ENCODE measurements at places on chromosomes 1 and 21. TPM values are rescaled to one million over a fixed set of nuclear protein-coding genes. Genes with fewer than 3 reads are reported as not detected.

Gene GDAP2
- total RNA-seq = 29.0 TPM

- no peaks in the 10 kb centered on the region for H3K36me3 ChIP-seq
- H3K4me3 ChIP-seq = no peak overlapping the region
- DNase-seq = no peak
- no peak overlapping the region for H3K27ac ChIP-seq
These were observed 295.9 kb downstream of the TPR start for GRCh38 chr1:186079084-186079684.

DNA sequence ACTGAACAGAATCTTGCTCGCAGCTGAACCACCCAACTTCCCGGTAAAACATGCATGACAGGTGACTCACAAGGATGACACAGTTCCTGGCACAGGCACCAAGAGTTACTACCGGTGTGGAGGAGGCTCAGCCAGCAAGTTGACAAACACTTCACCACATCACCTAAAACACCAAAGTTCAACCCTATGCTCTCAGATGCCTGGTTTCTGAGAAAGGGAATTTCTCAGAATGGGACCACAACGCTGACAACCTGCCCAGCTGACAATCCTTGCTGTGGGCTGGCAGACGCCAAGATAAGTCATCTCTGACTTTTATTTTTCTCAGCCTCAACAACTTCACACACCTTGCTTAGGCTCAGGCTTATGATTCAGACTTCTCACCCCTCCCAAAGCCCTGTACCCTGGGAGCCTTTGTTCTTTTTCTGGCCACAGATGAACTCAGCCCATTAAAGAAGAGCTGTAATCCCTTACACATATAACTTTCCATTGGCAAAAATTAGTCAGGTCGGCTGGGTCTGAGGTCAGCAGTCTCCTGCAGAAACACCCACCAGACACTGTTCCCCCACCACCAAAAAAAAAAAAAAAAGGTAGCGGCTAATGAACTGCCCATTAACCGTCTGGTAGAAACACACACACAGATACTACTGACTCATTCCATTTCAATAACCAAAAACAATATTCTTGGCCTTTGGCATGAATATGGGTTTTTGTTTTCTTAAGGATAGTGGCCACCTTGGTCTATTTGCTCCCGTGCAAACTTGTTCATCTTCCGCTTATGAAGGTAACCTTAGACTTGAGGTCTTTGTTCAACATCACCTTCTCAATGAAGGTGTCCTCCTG, 10.8 kb upstream of the TIAM1 start:
- H3K27me3 ChIP-seq = peaks cover 2% of the 10 kb centered on the region
- peak overlapping the region; percentile 77 for H3K27ac ChIP-seq
- peaks cover 14% of the 10 kb centered on the region for H3K4me1 ChIP-seq
- peak; percentile 85 for DNase-seq

DNA sequence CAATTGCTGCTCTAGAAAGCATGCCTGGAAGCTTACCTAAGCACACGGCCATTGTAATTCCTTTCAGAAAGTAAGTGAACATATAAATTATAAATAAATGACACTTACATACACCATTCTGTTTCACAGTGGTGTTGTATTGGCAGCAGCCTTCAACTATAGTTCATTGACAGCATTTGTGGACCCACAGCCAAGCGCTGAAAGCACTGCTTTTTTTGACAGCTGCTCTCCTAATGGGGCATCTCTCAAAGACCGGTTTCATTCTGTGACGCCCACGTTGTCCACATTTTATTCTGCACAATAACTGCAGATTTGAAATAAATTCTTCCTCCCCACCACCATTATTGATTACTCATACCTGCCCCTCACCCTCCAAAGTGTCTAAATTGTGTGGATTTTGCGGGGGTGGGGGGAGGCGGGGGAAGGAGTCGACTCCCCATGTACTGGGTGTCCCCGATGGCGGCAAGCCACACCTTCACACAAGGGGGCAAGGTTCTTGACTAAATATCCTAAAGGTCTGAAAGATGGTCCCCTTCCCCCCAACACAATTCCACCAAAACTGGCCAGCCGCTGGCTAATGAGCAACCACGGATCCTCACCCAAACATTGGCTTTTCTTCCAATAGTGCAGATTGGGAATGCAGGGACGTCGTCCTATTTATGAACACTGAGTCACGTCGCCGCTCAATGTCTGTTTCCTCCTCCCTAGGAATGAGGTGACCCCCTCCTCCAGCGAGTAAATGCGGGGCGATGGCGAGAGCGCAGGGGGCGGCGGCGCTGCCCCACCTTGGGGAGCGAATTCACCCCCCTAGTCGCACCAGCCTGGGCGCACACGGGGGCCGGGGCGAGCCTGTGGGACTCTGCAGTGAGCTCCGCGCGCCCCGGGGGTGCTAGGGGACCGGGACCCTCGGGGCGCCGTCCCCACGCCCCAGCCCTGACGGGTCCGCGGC, 960 bp downstream of the RCAN1 start:
- peak overlapping the region; percentile 57 for H3K27ac ChIP-seq
- H3K4me1 ChIP-seq = peaks cover 30% of the 10 kb centered on the region
- H3K27me3 ChIP-seq = peaks cover 5% of the 10 kb centered on the region
- DNase-seq = no peak
- H3K4me3 ChIP-seq = peak overlapping the region; percentile 85

DNA sequence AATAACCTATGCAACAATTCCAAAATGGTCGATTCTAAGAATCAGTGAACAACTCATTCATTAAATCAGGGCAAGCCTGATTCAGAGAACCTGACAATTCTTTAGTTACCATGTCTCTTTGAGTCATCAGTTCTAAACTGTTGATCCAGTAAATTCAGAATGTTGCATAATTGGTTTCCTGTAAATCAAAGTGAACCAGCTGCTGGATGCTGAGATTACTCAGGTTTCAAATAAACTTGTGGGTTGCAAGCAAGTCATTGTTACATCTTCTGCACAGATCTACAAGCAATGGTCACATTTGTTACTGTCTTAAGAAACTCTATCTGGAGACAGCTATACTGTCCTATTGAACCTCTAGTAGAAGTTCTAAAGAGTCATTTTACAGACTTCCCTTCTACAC, 16.5 kb downstream of the PLA2G2D start:
- no peak overlapping the region for H3K27ac ChIP-seq
- no peaks in the 10 kb centered on the region for H3K4me1 ChIP-seq
- DNase-seq = no peak

DNA sequence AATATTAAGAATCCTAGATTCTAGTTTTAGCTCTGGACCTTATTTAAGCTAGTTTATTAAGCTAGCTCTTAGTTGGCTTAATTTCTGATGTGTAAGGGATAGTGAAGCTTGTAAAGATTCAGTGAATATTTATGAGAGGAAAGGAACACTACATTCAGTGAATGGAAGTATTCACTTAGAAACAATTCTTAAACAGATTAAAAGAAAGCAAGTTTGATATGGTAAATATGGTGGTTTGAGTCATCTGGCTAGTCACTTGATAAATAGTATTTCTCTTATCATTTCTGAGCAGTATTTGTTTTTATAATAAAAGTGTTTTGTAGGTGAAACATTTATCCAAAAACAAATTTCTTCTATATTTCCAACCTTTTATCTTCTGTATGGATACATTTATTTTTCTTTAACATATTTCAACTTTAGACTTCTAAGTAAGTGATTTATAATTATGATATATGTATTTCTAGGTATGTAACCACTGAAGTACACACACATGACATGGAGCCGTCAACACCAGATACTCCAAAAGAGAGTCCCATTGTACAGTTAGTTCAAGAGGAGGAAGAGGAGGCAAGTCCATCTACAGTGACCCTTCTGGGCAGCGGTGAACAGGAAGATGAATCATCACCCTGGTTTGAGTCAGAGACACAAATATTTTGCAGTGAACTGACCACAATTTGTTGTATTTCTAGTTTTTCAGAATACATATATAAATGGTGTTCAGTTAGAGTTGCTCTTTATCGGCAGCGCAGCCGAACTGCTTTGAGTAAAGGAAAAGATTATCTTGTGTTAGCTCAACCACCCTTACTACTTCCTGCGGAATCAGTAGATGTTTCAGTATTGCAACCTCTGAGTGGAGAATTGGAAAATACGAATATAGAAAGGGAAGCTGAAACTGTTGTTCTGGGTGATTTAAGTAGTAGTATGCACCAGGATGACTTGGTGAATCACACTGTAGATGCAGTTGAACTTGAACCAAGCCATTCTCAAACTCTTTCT, 55.6 kb downstream of the SUCO start:
- no peak for DNase-seq
- peak overlapping the region; percentile 83 for H3K27ac ChIP-seq
- peaks cover 48% of the 10 kb centered on the region for H3K36me3 ChIP-seq
- peak overlapping the region; percentile 32 for H3K4me3 ChIP-seq
- peaks cover 20% of the 10 kb centered on the region for H3K4me1 ChIP-seq
- no peaks in the 10 kb centered on the region for H3K27me3 ChIP-seq

GRCh38 chr1:9909234-9910046, 629 bp downstream of the CTNNBIP1 start:
- peak overlapping the region; percentile 91 for H3K4me3 ChIP-seq
- peak overlapping the region; percentile 85 for H3K27ac ChIP-seq
- DNase-seq = peak; percentile 14
- no peaks in the 10 kb centered on the region for H3K36me3 ChIP-seq

Gene CELA2B
- total RNA-seq = not detected

DNA sequence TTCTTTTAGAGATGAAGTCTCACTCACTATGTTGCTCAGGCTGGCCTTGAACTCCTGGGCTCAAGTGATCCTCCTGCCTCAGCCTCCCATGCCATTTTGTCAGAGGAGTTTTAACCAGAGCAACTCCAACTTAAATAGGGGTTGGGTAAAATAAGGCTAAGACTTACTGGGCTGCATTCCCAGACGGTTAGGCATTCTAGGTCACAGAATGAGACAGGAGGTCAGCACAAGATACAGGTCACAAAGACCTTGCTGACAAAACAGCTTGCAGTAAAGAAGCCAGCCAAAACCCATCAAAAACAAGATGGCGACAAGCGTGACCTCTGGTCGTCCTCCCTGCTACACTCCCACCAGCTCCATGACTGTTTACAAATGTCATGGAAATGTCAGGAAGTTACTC, 5.7 kb upstream of the DNAH14 start:
- no peak overlapping the region for H3K27ac ChIP-seq
- no peak for DNase-seq
- H3K4me1 ChIP-seq = no peaks in the 10 kb centered on the region
- H3K4me3 ChIP-seq = no peak overlapping the region

DNA sequence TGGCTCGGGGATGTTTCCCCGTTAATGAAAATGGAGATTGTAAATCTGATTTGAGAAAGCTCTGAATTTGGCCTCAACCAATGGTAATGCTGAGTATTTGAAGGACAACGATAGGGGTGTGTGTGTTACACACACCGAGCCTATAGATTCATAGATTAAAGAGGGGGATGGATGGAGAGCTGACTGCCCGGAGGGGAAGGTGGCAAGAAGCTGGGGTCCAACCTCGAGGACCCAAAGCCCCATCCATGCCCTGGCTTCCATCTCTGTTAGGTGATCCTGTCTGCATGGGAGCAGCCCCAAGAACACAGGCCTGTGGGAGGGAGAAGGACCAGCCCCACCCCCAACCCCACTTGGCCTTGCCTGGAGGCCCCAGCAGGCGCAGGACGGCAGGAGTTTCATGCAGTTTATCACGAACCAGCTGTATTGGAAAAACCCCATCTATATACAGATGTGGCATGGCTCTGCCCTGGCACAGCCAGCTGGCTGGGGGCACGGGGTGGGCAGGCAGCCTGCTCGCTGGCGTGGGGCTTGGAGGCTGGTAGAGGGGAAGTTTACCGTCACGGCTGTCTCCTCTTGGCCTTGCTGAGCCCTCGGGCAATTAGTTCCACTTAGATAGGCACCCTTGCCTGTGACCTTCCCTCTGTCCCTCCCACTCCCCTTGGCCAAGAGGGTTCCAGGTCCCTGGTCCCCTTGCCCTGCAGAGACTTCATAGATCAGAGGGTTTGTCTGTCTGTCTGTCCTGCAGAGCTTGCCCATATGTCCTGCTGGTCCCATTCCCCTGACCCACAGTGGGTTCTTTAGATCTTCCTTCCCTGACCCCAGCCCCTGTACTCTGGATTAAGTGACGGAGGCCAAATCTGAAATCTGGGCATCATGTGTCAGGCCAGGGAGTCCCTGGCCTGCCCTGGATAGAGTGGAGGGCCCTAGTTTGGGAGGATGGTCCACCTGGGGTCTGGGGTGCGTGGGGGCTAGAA, 3.0 kb downstream of the HSPB7 start:
- H3K36me3 ChIP-seq = no peaks in the 10 kb centered on the region
- H3K27ac ChIP-seq = no peak overlapping the region
- H3K4me1 ChIP-seq = peaks cover 17% of the 10 kb centered on the region
- H3K27me3 ChIP-seq = peaks cover 4% of the 10 kb centered on the region
- DNase-seq = no peak

Gene EPHA8
- not detected for total RNA-seq

DNA sequence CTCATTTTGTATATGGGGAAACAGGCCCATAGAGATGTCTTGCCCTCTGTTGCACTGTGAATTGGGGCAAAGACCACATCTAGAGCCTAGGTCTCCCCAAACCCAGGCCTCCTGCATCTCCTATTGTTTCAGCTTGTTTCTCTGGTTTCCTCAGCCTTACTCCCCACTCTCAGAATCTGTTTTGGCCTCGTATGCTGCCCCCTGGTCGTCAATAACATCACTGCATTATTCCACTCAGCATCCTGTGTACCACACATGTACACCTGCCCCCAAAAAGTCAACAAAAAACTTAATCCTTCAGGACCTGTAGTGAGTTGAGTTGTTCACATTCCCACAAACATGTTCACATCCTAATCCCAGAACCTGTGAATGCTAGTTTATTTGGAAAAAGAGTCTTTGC, 184.8 kb downstream of the BRINP2 start:
- DNase-seq = no peak
- no peaks in the 10 kb centered on the region for H3K4me1 ChIP-seq
- no peak overlapping the region for H3K27ac ChIP-seq
- H3K27me3 ChIP-seq = no peaks in the 10 kb centered on the region
- H3K4me3 ChIP-seq = no peak overlapping the region

Gene DCDC2B
- total RNA-seq = not detected

Gene GBP3
- 12.0 TPM for total RNA-seq

GRCh38 chr1:104932949-104933679, 1183.4 kb downstream of the AMY1C start:
- no peaks in the 10 kb centered on the region for H3K27me3 ChIP-seq
- H3K4me3 ChIP-seq = no peak overlapping the region
- no peaks in the 10 kb centered on the region for H3K4me1 ChIP-seq
- H3K27ac ChIP-seq = no peak overlapping the region
- DNase-seq = no peak

DNA sequence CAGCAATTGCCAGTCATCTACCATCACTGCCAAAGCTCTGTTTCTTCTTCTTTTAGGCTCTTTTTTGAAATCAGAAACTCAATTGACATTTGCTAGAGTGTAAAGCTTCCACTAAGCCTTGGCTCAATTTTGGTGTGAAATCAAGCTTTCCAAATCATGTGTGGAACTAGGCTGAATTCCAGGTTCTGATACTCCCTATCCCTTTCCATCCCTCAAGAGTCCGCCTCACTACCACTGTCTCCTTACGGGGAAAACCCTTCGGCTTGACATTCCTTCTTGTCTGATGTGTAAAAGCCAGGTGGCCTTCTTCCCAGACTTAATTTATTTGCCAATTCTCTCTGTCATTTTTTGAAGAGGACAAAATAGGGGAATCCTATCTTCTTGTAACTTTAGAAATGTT, 47.2 kb upstream of the PRMT6 start:
- DNase-seq = no peak
- H3K27me3 ChIP-seq = peaks cover 2% of the 10 kb centered on the region
- H3K27ac ChIP-seq = no peak overlapping the region
- H3K36me3 ChIP-seq = no peaks in the 10 kb centered on the region
- H3K4me1 ChIP-seq = no peaks in the 10 kb centered on the region
- no peak overlapping the region for H3K4me3 ChIP-seq

GRCh38 chr1:26700711-26701110, 4.9 kb downstream of the ARID1A start:
- H3K27ac ChIP-seq = no peak overlapping the region
- no peak overlapping the region for H3K4me3 ChIP-seq
- no peak for DNase-seq
- peaks cover 11% of the 10 kb centered on the region for H3K4me1 ChIP-seq

All from activated T-helper 1 cell treated with anti-CD3 and anti-CD28 coated beads, Interleukin-12 subunit alpha, Interleukin-12 subunit beta, Interleukin-2, Interleukin-4 antibody, amounts not matched to agents 30 ng/mL and 10 ng/mL and 1 ng/mL, durations not matched to agents 14 hours and 24 hours and 36 hours (primary cell).